ENCODE measurements at places on chromosomes 12 and 14.

DNA sequence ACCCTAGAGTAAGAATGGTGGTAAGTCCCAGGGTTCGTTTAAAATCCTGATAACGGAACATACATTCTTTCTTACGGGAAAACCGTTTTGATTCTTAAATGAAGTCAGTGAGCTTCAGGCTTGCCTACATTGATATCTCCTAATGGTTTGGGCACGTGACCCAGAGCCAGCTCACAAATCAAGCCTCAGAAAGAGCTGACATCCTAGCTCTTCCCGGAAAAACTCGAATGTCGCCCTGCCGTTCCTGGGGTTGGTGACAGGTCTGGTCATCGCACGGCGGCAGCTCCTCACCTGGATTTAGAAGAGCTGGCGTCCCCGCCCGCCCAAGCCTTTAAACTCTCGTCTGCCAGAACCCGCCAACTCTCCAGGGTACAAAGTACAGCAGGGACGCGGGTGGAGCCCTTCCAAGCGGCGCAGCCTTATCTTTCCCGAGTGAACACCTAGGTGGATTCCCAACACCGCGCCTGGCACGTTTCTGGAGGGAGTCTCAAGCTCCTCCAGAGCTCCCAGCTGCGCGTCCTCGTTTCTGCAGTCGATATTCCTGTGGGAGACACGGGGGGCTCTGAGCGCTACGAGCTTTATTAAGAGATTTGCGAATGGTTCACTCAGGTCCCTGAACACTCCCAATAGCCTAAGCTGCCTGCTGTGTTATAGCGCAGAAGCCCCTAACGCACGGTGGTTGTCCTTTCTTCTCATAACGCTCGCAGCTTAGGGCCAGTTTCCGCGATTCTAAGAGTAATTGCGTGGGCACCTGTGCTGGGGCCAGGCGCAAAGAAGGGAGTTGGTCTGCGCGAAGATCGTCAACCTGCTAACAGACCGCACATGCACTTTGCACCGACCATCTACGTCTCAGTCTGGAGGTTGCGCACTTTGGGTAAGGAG is at the start of gene SSTR1:
Gene SSTR1, plus strand, starts transcription at position 169 of the 882 bp plus-strand sequence. CDS start 1,486 bp downstream, outside the sequence.
- DNase-seq: peak; percentile 59

DNA sequence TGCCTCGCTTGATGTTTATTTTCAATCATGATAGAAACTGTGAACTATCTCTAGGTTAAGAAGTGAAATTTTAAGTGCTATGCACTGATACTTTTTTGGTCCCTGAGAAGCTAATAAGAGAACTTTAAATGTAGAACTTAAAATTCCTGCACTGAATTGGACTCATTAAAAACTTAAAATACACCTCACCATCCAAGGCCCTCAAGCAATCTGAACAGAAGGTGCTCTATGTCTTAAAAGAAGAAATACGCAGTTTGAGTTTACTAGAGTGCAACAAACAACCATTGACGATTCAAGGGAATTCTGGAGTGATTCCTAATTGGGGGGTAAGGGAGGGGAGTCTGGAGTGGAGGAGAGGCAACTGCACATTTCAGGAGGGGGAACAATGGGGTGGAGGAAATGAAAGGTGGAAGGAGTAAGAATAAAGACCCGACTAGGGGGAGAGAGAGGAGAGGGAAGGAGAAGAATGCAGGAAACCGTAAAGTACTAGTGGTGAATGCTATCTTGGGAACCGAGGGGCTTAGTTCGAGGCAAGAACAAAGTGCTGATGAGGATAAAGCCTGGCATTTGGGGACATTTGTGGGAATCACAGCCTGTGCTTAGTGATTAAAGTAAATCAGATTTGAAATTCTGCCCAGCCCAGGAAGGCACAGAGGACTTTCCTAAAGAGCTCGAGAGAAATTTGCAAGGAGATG is 389.7 kb downstream of the AACS start:
- DNase-seq: no peak

- no peak for DNase-seq
These were observed 9.5 kb downstream of the CLIP1 start for GRCh38 chr12:122412851-122413433.

GRCh38 chr12:46339051-46339450 is 33.5 kb downstream of the SLC38A2 start:
- DNase-seq: no peak

- peak; percentile 82 for DNase-seq
These were observed 57.2 kb upstream of the AEBP2 start for GRCh38 chr12:19382111-19382526.

DNA sequence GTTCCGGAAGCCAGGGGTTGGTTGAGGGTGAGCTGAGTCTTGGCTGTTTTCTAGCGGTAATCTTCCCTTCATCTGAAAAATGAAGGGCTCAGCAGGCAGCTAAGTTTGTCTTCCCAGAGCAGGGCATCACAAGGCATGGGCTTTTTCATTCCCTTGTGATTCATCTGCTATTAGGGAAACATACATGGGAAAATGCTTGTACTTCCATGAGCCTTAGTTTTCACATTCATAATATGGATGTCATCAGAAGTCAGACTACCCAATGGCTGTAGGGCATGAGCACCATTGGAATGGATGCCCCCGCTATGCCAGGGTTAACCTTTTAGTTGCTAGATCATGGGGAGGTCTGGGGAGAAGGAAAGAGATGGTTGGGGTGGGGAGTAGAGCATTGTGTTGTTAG is 18.7 kb downstream of the HELB start:
- peak; percentile 7 for DNase-seq

DNA sequence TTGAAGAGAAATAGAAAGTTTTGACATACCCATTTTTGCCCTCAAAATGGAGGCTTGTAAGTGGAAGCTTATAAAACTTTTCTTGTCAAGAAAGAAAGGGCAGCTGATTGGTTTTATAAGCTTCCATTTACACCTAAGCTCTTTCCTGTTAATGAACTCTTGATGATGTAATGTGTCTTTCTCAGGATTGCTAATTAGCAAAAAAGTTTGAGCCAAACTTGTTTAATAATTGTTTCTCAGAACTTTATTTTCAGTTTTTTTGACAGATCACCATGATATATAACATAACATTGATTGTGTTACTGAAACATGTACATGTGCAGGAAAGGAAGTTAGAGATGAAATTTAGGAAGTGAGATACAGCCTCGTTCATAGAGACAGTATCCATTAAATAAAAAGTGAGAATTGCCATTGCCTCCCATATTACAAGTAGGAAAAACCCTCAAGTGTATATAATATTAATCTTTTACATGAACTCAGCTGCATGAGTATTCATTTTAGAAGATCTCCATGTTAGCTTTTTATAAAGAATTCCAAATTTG is 26.8 kb downstream of the RIC8B start:
- DNase-seq: no peak

GRCh38 chr12:3589745-3590144 is 98.7 kb downstream of the PRMT8 start:
- no peak for DNase-seq

DNA sequence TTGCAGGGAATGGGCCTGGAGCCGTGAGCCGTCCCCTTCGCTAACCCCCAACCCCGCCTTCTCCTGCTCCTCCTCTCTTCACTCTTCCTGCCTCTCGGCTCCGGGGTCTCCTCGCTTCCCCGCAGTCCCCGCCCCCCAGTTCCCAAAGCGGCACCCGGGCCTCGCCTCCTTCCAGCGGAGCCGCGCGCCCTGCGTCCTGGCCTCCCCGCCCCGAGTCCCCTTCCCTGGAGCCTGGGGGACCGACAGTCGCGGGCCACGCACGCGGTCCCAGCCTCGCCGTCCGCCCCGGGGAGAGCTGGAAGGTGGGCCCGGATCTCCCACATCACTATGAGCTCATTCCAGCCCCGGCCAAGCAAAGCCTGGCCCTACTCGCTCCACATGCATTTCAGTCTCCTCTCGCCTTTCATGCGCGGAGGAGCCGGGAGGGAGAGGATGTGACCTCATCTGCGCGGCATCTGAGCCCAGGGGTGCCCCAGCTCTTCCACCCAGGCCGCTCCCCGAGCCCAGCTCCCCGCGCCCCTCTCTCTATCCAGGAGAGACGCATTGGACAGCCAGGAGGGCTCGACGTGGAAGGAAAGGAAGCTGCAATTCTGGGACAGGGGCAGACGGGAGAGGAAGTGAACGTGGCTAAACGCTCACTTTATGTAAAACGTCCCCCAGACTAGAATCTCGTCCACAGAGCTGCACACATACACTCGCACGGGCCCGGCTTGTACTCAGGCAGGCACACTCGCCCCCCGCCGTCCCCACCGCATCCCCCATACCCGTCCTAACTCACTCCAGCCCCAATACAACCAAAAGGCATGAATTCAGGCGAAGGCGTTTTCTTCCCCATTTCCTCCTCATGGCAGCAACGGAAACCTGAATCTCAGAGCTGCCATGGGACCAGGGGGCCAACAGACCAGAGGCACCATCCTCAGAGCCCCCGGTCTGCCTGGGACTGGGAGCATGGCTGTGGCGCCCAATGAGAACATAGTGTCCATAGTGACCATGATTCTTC is 108.7 kb upstream of the CCND2 start:
- DNase-seq: peak; percentile 80

- no peak for DNase-seq
These were observed 38.9 kb upstream of the LRP6 start for GRCh38 chr12:12305568-12306300.

DNA sequence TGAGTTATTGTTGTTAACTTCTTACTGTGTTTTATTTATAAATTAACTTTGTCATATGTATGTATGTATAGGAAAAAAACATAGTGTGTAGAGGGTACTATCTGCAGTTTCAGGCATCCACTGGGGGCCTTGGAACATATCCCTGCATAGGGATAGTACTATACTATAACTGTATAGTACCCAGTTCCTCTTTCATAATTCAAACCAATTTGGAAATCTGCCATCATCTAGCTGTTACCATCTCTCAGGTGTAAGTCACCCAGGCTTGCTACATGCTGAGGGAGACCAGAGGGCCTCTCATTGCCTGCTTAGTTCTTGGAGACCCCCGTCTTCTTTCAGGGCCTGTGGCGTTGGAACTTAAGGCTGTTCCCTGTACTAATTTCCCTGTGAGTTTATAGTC is 12.9 kb upstream of the DCD start:
- DNase-seq: no peak

DNA sequence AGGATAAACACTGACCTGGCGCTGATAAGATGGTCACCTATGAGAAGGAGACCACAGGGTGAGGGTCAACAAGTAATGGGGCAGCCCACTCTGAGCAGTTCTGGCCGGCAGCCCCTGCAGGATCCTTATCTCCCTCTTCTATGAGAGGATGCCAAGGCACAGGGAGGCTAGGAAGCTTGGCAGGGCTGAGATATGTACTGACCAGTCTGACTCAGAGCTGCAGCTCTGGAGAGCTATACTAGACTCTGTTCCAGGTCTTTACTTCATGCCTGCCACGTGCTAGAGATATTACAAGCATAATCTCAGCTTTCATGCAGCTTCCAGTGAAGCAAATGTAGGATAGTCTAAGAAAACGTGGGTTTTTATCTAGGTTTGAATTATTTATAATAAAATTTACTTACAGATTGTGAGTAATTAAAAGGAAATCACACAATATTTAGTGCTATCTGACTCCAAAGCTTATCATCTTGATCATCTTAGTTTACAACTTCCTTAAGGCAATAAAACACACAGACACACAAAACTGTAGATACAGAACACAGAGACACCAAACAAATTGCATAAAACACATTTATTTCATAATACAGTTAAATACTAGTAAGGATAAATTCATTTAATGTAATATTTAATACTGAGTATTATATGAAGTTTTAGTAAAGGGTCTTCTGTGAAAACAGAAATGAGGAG is 32.3 kb downstream of the GIT2 start:
- peak; percentile 82 for DNase-seq

DNA sequence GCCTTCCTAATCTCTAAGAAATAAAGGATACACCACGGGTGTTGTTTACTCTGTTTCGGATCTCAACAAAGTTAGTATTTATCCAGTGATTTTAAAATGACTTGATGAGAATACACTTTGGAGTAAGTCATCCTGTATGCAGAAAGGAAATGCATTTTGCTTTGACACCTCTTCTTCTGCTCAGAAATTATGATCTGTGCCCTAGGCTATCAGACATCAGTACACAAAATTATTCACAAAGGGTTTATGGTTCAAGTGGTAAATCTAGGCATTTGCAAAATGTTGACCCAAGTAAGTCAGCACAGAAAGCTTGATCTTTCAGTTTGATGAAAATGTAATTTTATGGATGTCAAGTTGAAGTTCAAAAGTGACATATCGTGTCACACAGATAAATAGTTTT is 248.5 kb downstream of the ATP23 start:
- no peak for DNase-seq

- no peak for DNase-seq
These were observed 136.0 kb upstream of the C14orf180 start for GRCh38 chr14:104443391-104444158.

DNA sequence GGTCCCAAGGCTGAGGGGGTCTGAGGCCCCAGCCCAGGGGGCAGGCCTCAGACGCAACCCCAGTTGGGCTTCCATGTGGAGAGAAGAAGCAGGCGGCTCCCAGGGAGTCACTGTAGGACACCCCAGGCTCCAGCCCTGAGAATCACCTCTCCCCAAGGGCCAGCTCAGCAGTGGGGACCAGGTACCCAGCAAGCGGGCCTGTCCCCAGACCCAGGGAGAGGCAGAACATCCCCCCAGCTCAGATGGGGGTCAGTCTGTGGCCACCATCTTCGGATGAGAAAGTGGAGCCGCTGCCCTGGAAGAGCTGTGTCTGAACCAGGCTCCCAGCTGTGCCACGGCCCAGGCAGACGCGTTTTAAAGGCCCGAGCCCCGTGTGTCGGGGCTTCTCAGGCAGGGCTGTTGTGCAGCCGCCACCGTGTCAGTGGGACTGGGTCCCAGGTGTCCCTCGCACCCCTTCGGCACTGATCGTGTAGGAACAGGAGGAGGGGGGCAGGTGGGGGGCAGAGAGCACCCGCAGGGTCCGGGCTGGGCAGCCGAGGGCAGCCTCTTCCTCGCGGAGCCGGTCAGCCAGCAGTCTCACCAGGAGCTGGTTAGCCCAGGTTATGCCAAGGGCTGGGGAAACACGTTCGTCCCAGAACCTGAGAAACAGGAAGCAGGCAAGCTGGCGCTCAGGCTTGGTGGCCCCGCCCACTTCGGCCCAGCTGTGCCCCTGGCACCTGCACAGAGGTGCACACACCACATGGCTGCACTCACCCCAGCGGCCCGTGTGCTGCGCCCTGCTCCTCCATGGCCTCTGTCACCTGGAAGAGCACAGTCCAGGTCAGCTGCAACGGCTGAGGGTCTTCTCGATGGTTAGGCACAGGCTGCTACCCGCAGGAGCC is 16.6 kb downstream of the XRCC3 start:
- no peak for DNase-seq

GRCh38 chr12:12807970-12808702 is 5.0 kb upstream of the DDX47 start:
- DNase-seq: peak; percentile 57

DNA sequence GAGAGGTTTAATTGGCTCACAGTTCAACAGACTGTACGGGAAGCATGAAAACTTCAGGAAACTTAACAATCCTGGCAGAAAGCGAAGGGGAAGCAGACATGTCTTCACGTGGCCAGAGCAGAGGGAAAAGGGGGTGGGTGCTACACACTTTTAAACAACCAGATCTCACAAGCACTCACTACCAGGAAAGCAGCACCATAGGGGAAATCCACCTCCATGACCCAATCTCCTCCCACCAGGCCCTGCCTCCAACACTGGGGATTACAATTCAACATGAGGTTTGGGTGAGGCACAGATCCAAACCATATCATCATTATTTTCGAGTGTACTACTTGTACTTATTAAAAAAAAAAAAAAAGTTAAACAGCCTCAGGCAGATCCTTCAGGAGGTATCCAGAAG is 29.9 kb downstream of the RXYLT1 start:
- DNase-seq: no peak

GRCh38 chr14:64623554-64624165 is 73.9 kb downstream of the PPP1R36 start:
- DNase-seq: no peak
